ENCODE measurements at places on chromosomes 12 and 14.
A peak's percentile ranks its signal among the peaks of the same experiment; 100 is the strongest.

DNA sequence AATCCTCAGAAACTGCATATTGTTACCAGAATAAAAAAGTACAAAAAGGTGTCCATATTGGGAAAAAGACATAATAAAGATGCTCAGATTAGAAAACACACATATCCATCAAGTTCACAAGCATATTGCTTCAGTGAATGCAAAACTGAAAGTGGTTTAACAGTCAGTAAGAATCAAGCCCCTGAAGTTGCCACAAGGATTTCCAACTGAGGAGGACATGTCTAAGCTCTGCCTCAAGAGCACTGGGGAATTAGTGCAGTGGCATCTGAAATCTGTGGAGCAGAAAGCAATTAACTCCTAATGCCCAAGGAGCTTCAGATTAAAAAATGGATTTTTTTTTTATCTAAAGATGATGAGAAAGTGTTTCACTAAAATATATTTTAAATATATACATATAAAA lies 113.2 kb downstream of the DENND5B start:
- DNase-seq, result no peak

GRCh38 chr14:21987937-21988336 lies 314.3 kb upstream of the OR4E1 start:
- DNase-seq, result no peak

- DNase-seq, result no peak
Measured at GRCh38 chr14:72576258-72576657, 317.6 kb downstream of the DPF3 start.

DNA sequence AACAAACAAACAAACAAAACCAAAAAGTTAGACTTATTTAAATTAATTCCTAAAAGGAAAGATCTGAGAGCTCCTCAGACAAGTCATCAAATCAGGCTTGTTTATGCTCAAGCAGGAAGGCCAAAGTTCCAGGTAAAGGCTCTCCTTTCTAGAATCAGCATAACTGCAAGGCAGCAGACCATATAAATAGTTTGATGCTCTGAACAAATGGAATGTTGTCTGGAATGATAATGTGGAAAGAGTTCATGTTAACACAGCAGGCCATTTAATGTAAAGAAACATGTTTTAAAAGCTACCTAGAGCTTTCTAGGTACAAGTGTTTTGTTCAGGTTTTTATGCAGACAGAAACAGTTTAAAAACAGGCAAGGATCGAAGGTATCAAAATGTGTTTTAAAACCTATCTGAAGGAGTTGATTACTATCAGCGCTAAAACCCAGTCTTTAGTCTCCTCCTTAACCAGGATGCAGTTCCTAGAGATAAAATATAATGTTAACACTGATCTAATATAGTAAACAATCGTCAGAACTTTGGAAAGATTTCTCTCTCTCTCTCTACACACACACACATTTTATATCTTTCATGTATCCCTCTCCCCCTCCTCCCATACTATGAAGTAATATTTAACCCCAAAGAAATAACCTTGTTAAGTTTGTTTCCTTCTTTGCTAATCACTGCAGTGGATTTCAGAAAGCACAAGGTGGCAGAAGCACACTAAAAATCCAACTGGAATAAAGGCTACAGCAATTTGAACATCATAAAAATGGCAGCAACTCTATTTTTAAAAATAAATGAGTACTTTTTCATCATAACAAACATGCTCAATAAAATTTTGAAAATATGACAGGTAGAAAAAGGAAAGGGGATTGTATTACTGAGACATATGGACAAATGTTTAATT lies 135.5 kb downstream of the PAWR start:
- DNase-seq, result no peak

DNA sequence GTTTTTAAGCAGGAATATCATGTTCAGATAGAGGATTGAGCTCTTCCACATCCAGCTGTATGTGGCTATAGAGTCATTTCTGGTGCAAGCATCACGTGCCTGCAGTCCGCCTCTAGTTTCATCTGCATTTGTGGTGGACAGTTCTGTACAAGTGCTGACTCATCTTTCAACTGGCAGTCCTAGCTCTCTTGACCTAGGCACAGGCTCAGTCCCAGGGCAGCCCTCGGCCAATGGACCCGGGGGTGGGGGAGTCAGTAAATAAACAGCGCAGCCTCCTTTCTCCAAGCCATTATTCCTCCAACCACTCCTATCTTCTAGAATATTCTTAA lies 41.8 kb upstream of the FRMD6 start:
- DNase-seq, result no peak

- DNase-seq, result no peak
Measured at GRCh38 chr14:105187935-105188524, 6.9 kb upstream of the NUDT14 start.

DNA sequence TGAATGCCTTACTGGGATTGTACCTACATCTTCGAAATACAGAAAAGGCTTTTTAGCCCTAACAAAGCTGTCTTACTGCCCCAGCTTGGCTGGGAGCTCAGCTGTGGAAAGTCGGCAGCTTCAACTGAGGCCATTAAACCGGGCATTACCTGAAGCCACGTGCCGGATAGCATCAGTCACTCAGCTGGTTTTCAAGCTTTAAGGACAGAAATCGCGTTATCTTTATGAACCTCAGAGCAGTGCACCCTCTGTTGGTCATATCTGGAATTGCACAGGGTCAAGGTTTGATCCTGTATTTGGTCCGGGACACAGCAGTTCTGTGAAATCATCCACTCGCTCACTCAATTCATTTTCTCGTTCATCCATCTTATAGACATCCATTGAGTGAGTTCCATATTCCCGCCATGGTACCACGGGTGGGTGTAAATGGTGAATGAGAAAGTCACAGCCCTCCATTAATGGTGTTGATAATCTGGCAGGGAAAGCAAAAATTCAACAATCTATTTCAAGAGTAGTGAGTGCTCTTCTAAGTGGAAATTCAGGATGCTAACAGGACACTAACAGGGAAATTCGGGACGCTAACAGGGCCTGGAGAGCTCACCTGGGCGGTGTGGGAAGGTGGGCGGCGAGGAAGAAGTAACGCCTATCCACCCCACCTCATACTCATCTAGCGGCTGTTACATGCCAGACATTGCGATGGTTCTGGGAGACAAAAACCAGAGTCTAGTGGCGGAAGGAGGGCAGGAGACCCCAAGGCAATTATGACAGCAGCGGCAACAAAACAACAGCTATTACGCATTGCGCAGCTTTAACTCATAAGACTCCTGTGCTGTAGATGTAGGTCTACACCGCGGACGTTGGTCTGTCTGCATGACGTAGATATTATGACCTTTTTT lies 60.6 kb upstream of the TCL1A start:
- peak; percentile 25 for DNase-seq

Measured in HFF-Myc (cell line).